ENCODE measurements at places on chromosomes 2 and 18.

DNA sequence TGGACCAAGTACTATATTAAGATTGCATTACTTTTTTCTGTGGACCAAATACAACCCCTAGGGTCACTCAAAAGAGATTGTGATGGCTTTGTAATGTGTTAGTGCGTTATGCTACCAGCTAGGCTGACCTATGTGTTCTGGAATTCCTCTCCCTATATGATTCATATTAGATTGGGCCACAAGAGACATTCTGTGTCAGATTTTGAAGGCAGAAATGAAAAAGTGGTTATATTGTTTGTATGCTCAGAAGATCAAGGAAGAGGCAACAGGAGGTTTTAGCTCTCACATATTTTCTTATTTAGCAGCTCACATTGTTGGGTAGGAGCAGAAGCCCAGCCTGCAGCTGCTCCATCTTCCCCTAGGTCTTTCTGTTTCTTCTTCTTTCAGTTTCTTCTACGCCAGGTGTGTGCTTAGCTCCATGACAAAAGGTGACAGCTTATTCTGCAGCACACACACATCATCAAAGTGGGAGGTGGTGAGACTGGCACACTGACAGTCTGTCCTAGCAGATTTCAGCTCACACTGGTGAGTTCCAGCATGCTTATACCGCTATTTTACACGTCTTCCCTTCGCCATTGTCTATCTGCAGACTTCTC is 156.8 kb upstream of the UBE2E3 start:
- DNase-seq = no peak

DNA sequence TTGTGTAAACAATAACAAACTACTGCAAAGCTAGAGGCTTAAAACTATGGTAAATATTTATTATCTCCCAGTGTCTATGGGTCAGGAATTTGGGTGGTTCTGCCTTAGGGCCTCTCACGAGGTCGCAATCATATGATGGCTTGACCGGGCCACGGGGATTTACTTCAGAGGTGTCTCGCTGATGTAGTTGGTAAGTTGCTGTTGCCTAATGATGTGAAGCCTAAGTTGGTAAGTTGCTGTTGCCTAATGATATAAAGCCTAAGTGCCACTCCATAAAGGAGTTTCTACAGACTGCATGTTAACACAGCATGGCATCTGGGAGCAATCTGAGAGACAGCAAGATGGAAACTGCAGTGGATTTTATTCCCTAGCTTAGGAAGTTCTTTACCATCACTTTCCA is 35.8 kb downstream of the FMNL2 start:
- no peak for DNase-seq

- no peak for DNase-seq
Measured at GRCh38 chr2:120499784-120500495, 154.0 kb downstream of the INHBB start.

DNA sequence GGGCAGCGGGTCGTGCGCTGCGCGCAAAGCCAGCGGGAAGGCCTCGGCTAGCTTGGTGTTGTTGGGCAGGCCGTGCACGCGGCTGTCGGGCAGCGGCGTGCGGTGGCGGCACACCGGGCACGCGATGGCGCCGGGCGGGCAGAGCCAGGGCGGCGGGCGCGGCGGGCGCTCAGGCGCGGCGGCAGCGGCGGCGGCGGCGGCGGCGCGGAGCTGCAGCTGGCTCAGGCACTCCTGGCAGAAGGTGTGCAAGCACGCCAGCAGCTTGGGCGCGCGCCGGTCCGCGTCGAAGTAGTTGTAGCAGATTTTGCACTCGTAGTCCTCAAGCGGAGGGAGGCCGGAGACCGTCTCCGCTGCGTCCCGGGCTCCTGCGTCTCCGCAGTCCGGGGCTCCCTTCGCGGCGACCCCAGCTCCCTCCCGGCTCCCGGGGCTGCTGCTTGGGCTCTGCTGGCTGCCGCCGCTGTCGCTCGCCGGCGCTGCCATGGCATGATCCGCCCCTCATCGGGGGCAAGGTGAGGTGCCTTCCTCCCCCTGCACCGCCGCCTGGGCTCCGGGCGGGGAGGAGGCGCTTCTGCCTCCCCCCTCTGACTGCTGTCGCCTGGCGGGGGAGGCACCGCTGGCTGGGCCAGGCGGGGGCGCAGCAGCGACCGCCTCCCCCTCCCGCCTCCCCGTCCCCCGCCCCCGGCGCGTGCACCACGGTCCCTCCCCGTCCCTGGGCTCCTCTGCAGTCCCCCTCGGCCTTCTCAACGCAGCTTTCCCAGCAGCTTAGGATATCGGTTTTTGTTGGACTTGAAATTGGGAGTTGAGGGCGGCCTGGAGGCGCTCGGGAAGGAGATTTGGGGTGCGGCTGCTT is 21.0 kb upstream of the PAX3 start:
- DNase-seq = no peak

- no peak for DNase-seq
Measured at GRCh38 chr2:79630060-79630459, 117.2 kb downstream of the CTNNA2 start.
